ENCODE measurements at places on chromosomes 4 and X.

DNA sequence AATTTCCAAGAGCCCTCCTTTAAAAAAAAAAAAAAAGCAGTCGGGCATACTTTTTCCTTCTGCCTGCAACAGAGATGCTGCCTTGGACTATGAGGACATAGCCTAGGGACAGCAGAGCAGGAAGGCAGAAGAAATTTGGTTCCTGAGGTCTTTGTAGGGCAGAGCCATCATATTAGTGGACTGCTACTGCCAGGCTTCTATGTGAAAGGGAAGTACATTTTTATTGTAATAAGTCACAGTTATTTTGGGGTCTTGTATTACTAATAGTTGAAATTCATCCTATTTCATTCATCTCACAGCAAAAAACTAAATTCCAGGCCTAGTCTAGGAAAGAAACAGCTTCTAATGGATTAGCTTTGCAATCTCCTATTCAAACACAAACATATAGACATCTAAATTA is 211.2 kb downstream of the NSUN7 start:
- DNase-seq, result no peak

GRCh38 chr4:64095398-64095797 is 313.9 kb downstream of the TECRL start:
- DNase-seq, result no peak

DNA sequence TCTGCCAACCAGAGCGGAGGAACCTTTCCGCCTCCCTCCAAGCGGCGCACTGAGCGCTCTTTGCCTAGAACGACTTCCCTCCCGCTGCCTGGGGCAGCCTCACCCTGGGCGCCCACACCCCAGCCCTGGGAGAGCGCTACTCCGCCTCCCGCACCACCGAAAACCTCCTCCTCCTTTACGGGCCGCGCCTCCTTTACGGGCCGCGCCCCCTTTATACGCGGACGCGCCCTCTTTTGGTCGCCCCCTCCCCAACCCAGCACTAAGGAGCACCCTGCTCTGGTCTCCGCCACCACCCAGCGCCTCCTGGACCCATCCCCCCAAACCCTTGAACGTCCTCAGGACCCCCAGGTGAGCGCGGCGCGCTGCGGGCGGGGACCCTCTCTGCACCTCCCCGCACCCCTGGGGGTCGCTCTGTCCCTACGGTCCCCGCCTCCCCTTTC is 586 bp upstream of the NSG1 start:
- DNase-seq, result no peak

GRCh38 chrX:142428916-142429315 is 223.8 kb upstream of the MAGEC2 start:
- no peak for DNase-seq

GRCh38 chr4:85370400-85371032 is 104.4 kb upstream of the ARHGAP24 start:
- no peak for DNase-seq

DNA sequence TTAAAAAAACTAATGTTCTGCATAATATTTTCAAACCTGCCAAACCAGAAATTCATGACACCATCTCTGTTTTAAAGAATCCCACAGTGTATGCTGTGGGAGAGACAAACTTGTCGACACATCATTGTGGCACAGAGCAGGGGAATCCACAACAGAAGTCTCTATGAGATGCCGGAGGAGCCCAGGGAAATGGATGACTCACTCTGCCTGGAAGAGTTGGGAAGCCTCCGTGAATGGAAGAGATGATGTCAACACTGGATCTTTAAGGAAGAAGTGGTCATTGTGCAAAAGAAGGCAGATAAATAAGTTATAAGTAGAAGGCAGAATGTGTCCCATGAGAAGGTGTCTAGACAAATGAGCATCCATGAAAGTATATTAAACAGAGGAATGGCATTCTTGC is 595.1 kb downstream of the RAB28 start:
- DNase-seq, result no peak

DNA sequence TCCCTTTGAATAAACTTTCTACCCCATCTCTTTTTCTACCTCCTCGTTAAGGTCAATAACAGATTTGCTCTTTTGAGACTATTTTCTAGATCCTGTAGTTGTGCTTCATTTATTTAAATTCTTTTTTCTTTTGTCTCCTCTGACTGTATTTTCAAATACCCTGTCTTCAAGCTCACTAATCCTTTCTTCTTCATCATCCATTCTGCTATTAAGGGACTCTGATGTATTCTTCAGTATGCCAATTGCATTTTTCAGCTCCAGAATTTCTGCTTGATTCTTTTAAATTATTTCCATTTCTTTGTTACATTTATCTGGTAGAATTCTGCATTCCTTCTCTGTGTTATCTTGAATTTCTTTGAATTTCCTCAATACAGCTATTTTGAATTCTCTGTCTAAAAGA is 36.0 kb upstream of the ARMCX4 start:
- no peak for DNase-seq

DNA sequence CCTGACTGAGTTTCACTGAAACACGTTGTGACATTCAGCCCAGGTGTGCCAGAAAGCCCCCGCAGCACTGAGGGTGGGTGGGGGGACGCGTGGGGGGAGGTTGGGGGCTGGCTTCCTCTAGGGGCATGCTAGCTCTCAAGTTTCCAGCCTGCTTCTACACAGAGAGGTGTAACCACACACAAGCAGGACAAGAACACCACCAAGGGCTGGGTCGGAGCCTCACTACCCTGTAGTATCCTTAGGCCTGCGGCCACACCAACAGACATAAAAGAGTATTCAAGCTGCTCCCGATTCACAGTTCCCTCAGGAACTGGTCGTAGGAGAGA is 1.8 kb downstream of the USP46 start:
- no peak for DNase-seq

DNA sequence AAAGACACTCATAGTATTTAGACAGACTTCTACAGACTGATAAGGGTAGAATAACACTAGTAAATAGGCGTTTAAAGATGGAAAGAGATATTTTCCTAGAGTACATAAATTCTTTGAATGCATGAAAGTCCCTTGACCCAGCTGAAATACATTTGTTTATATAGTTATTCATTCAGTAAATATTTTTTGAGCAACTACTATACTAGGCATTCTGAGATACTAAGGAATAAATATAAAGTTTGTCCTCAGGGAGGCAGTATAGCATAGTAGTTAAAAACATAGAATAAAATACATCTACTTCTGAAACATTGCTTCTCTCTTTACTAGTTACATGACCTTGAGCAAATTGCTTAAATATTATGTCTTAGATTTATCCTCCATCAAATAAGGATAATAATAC is 27.4 kb downstream of the HMGN5 start:
- no peak for DNase-seq
